NCI-H82 (cell line): ENCODE measurements at places on chromosomes 4 and X.

- peak; percentile 37 for DNase-seq
Measured at GRCh38 chrX:155148724-155149537, 67.3 kb upstream of the VBP1 start.

- DNase-seq = peak; percentile 82
Measured at GRCh38 chr4:112516471-112517066, 589 bp upstream of the NEUROG2 start.

DNA sequence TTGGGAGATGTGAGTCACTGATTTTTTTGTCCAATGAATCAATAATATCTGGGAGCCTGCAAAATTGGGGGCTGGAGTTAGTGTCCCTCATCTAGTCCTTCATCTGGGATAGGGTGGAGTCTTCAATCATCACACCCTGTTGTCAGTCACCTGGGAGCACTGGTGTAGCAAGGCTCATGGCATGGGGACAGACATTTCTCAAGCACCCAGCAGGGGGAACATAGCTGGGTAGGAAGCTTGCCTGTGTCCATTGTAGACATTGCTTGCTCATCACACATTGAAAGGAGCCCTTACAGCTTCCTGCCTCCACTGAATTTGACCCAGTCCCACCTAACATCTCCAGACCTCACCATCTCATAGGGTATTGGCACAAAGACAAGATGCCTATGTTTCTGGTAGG is 61.2 kb downstream of the SEL1L3 start:
- DNase-seq = no peak

DNA sequence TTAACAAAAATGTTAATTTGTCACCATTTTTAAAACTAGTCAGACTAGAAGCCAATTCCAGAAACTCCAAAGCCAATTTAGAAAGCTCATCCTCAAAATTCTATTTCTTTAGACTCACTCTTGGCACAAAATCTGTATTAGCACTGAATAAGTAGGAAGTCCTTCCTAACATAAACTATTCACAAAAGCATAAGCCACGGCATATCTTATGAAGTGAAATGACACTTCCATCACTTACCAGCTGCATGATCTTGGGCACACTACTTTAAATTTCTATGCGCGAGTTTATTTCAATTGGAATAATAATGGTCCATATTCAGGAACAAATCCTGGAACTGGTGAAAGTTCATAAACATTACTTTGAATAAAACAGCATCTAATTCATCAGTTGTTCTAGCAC is 1544.0 kb downstream of the TECRL start:
- no peak for DNase-seq

DNA sequence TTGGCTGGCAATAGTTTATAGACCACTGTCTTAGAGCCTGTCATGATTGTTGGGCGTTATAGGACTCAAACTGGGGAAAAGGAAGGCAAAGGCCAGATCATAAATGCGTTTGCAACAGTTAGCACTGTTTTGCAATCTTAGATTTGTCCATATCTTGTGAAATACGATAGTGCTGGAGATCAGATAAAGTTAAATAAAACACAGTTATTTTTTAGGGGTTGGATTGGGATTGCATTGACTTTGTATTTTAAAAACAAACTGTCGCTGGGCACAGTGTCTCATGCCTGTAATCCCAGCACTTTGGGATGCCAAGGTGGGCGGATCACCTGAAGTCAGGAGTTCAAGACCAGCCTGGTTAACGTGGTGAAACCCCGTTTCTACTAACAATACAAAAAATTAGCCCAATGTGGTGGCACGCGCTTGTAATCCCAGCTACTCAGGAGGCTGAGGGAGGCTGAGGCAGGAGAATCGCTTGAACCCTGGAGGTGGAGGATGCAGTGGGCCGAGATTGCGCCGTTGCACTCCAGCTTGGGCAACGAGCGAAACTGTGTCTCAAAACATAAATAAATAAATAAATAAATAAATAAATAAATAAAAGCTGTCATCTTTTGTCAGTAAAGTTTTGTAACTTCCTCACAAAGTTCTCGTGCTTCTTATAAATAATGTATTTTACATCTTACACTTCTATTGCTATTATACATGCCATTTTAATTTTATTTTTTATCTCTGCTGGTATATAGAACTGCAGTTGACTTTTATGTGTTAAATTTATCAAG is 117.2 kb downstream of the KDM6A start:
- DNase-seq = no peak

GRCh38 chr4:107757864-107758476 is 37.9 kb upstream of the PAPSS1 start:
- DNase-seq = peak; percentile 49

- no peak for DNase-seq
Measured at GRCh38 chr4:83558059-83558653, 22.2 kb downstream of the GPAT3 start.

- no peak for DNase-seq
Measured at GRCh38 chr4:8257854-8258253, 11.7 kb upstream of the HTRA3 start.

DNA sequence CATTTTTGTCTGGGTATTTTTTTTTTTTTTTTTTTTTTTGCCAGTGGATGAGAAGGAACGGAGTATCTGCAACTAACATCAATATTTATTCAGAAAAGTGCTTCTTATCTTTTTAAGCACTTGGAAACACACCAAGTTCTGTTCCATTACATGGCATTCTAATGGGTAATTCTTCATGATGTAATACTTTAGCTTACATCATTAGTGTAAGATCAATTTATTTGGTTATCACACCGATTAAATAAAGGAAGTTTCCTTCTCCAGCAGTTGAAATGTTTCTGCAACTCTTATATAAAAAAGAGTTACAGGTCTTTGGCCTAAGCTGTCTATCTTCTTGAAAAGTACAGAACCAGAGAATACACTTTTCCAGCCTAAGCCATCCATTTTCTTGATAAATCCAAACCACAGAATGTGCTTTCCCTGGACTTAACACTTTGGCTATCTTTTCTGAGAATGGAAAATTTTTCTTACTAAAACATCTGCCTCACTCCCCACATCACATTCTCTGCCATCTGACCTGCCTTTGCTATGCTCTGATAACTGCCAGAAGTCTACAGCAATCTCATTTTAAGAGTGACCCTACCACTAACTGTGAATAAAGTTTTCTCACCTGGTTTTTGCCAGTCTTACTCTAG is 191.9 kb upstream of the MAB21L2 start:
- no peak for DNase-seq

DNA sequence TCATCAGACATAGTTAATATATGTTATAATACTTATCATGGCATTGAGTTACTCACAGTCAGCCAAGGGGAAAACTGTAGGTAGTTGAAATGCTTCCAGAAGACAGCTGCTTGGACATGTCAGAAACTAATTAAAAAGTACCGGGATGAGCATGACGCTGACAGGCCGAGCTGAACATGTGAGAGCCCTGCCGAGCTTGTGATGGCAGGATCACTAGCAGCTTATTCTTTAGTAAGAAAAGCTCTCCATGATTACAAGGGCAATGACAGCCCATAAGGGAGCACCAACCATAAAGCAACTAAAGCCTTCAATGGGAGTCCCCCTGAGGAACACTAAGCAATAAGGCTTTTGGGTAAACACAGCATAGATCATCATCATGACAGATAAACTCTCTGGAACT is 435.6 kb downstream of the TLL1 start:
- peak; percentile 77 for DNase-seq

DNA sequence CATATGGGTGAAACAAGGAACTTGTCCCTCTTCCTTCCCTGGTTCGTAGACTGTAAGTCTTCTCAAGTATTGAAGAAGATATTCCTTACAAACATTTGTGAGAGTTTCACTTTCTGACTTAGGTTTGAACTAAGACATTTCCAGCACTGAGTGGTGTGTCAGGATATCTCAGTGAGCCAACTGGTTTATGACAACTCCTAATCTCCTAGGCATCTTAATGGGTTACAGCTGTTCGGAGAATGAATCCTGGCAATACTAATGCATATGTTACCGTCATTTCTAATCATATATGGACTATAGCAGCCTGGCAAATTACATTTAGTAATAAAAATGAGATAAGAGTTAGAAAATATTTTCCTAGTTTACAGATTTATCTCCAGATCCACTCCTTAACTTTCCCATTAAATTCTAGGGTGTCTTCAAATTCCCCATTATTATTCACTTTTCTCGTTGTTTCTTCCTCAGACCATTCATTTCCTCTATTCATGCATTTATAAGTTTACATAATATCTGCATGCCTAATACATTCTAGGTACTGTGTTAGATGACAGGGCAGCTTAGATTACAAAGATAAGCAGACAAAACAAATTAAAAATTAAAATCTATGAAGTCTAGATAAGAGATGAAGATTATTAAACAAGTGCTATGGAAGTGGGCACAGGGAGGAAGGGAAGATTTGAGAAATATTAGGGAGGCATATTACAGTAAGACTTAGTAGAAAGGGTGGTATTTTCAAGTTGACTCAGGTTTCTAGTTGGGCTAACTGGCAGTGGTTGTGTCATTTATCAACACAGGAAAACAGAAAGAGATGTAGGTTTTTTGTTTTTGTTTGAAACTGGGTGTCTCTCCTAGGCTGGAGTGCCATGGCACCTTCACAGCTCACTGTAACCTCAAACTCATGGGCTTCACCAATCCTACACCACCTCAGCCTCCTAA is 173.9 kb downstream of the WDFY3 start:
- DNase-seq = peak; percentile 0

- DNase-seq = no peak
Measured at GRCh38 chr4:176883681-176884418, 91.1 kb upstream of the VEGFC start.

DNA sequence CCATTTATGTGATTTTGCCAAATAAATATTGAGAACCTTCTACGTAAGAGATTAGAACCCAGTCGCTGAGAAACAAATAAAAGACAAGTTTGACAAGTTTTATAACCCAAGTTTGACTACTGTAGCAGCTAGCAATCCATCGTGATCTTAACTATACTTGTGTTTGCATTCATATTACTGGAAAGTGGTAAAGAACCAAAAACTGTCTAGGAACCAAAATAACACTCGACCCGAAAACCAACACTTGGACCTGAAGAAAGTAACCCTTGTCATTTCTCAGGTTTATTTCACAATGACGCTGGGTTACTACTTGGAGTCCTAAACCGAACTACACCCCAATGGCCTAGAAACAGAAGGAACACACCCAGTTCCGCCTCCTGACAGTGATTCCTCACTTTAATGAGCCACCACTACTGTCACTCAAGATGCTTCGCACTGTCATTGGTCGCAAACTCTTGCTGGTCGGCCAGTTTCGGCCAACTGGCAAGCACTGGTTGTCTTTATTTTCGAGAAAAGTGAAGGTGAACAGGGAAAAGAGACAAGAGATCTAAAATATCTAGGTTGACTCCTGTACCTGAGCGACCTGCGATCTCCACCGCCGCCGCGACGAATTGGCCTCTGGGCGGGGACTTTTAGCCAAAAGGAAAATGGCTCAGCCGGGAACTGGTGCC is 496 bp downstream of the FBXO8 start:
- DNase-seq = peak; percentile 89

DNA sequence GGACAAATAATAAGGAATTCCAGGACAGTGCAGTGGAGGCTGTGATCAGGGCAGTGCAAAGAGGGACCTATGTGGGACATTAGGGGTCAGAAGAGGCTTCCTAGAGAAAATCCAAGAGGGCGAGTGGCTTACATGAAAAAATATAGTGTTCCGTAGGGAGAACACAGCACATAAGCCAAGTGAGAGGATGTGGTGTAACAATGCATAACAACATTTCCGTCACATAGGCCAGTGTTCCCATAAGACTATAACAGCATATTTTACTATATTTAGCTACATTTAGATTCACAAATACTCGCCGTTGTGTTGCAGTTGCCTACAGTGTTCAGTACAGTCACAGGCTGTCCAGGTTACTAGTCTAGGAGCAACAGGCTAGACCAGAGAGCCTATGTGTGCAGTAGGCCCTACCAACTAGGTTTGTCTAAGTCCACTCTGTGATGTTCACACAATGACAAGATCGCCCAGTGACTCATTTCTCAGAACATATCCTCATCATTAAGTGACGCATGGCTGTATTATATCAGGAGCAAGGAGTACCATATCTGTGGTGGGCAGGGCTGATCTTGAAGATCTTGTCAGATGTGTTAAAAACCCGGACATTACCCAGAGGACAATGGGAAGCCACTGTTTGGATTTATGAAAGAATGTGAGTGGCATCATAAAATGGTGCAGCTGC is 74.0 kb upstream of the TBL1X start:
- no peak for DNase-seq

GRCh38 chrX:133307094-133307493 is 88.9 kb upstream of the TFDP3 start:
- no peak for DNase-seq

- DNase-seq = no peak
Measured at GRCh38 chr4:184102488-184102887, 115.2 kb downstream of the ENPP6 start.

DNA sequence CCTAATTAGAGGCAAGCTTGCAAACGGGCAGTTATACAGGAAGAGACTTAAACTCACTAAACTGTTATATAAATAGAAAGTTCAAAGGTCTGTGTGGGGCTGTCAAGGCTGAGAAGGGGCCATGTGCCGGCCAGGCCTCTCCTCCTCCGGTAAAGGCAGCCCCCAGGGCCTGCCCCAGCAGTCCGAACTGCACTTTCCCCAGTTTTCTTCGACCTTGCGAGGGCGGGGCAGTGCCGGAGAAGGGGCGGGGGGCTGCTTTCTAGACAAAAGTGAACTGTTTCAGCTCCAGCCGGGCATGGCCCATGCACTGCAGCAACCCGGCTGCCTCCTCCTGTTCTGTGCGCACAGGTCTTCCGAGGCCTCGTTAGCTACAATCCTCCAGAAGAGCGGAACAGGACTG is 4.1 kb downstream of the AFF2 start:
- no peak for DNase-seq

- no peak for DNase-seq
Measured at GRCh38 chrX:54180403-54180802, 2.7 kb downstream of the FAM120C start.

DNA sequence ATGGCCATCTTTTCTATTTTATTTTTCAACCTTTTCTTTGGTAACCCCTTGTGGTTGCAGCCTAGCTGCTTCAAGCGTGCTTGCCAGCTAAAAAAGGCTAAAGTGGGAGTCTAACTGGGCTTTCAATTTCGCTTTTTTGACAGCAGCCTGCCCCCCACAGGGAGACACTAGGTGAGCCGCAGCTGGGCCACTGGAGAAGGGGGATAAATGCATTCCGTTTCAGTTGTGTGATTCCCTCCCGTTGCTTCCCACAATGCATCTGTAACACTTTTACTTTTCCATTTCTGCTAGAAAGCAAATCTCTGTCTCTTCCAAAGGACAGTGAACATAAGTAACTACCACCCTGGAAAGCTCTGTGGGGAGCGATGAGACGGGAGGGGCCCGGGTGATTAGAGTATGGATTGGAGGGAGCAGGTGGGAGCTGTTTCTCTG is 86.3 kb upstream of the RAPGEF2 start:
- DNase-seq = peak; percentile 39

- DNase-seq = no peak
Measured at GRCh38 chr4:91220315-91220714, 1083.5 kb upstream of the GRID2 start.
